ENCODE measurements at places on chromosomes 11 and 22.

- no peak for DNase-seq
Observed at GRCh38 chr11:121886996-121887395, 229.0 kb downstream of the BLID start.

DNA sequence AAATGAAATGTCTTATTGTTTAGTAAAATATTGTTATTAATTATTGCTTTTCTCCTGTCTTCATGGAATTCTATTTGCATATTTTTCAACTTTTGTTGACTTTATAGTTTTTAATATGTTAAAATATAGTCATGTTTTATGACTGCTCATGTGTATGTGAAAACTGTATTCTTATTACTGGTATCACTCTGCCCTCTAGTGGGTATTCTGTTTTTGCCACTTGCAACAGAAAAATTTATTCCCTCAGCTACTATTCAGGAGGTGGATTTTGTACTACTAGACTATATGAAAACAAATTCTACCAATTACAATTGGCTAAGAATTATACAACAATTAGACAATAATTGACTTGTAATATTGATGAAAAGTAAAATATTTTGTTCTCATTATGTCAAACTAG lies 45.0 kb downstream of the OR4C6 start:
- DNase-seq, result no peak

GRCh38 chr22:16824716-16825687 lies at the start of gene XKR3:
Gene XKR3, minus strand, starts transcription at chr22:16825411. Its CDS starts 17,338 bp downstream, at chr22:16808073.
- no peak for DNase-seq

- DNase-seq, result no peak
Observed at GRCh38 chr11:81673001-81673400, 1060.7 kb downstream of the FAM181B start.

DNA sequence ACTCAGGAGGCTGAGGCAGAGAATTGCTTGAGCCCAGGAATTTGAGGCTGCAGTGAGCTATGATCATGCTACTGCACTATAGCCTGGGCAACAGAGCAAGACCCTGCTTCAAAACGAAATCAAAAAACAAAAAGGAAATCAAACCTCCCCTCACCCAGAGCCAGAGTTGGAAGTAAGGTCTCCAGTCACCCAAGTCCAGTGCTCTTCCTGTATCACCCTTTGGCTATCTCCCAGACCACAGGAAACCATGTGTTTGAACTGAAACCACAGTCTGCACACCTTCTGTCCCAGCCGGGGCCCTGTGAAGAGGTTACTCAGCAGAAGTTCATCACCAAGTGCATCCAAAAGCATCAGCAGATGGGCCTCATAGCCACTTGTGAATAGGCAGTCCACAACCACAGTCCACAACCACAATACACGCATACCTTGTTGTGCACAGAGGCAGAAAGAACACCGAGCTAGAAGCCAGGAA lies 4.6 kb downstream of the MYH9 start:
- DNase-seq, result no peak

DNA sequence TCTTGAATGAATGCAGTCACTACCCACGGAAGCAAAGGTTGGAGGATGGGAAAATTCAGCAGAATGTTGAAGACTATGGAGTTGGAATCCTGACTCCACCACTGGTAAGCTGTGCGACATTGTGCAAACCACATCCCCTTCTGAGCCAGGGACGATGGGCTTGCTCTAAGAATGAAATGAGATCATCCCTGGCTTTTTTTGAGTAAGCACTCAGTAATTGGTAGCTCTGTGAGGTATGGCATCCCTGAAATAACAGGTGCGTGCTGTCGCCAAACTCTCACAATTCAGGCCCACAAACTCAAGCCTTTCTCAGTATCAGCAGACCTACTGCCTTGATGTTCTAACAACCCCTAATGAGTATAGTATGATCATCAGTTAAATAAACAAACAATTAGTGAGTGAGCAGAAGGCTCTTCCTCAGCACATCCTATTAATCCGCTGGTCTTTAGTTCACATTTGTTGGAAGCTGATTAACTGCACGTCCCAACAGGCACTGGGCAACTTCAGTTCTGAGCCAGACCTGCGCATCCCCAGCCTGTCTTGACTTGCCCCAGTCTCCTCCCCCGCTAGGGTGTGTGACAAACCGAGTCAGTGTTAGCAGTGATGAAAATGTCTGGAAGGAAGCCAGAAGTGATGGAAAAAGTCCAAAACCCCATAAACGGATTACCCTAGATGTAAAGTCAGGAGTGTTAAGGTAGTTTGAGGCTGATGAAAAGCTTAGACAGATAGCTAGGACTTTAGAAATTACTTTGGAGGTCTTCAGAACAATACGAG lies 235.5 kb downstream of the GRIK4 start:
- DNase-seq, result no peak

DNA sequence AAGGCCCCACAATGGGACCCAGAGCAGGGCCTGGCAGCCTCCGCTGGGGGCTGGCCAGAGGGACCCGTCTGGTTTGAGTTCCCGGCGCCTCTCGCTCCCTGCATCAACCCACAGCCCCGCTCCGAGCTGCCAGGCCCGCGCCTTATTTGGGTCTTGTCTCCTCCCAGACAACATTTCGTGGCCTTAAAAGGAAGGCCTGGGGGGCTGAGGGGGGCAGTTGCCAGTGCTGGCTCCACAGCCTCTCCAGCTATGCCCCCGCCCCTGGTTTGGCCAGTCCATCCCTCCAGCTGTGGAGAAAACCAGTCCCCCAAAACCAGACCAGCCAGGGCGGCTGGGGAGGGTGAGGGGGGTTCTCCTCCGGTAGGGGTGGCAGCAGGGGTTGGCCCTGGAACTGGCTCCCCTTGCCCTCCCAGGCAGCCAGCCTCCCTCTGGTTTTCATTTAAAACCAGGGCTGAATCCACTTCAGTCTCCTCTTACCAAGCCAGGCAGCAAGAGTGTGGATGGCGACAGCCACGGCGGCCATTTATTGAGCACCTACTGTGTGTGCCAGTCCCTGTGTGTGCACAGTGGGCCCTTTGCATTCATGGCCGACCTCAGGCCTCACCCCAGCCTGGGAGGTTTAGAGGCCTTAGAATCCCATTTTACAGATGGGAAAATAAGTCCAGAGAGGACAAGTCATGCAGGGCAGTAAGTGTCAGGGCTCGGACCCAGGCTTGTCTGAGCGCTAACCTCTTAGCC lies 18.6 kb downstream of the EMID1 start:
- DNase-seq, result no peak

DNA sequence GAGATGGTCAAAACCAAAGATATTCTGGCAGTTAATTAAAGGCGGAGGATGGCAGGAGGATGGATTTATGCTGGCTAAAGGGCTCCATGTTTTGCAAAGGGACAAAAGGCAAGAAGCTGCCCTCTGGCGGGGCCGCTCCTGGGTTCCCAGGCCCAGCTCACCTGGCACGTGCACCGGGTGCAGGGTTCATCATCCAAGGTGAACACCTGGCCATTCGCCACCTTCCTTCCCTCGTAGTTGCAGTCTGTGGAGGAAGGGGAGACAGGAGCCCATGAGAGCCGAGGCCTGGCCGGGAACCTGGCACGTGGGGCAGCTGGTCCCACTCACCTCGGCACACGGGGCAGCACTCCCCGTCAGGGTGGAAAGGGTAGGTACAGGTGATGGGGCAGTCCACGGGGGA lies 23.8 kb downstream of the PGA5 start:
- DNase-seq, result no peak

DNA sequence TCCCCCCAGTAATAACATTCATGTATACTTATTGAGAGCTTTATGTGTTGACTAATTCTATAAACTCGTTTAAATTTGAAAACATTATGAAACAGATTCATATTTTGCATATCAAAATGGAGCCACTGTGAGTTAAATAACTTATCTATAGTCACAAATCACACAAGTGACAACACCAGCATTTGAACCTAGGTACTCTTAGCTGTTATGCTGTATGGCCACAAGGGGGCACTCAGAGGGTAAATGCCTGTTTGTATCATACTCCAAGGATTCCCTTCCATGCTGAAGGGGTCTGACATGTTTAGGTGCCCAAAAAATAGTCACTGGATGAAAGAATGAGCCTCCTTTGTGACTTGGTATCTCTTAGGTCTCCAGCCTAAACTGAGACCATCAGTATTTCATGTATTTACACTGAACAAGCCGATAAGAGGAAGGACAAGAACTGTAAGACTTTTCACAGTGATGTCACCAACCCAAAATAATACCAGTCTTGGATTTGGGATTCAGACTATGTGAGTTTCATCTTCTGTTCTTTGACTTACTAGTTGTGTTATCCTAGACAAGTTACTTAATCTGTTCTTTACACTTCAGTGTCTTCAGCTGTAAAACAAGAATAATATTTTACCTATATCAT lies 12.2 kb upstream of the OR52D1 start:
- DNase-seq, result peak; percentile 6

DNA sequence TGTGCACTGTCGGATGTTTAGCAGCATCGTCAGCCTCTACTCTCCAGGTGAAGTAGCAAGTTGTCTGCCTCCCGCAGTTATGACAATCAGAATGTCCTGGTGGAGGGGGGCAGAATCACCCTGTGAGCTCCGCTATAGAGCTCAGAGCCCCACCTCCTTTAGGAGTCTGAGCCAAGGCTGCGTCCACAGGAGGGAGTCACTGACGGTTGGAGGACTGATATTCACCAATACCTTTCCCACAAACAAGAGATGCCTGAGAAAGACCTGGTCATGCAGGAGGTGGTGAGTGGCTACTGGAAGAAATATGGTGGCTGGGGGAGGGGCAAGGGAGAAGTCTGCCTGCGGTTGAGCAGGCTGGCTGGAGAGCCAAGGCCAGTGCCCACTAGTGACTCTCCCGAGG lies 41.7 kb upstream of the ADA2 start:
- DNase-seq, result no peak

DNA sequence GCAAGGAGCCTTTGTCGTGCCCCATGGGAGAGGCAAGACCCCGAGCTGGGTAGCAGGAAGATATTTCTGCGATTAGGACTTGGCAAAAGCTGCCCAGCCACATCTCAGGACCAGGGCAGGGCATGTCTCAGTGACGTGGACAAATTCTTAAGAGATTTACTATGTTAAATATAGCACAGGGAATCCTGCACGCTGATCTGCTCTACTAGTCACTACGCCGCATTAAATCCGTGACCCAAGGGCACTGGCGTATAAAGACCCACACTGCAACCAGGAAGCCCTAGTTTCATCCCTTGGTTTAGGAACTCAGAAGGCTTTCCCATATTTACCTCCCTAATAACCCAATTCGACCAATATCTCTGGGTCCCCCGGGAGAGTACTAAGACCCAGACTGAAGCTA lies 35.1 kb downstream of the AP1B1 start:
- no peak for DNase-seq

GRCh38 chr11:31141789-31142188 lies 227.8 kb downstream of the DCDC1 start:
- no peak for DNase-seq

DNA sequence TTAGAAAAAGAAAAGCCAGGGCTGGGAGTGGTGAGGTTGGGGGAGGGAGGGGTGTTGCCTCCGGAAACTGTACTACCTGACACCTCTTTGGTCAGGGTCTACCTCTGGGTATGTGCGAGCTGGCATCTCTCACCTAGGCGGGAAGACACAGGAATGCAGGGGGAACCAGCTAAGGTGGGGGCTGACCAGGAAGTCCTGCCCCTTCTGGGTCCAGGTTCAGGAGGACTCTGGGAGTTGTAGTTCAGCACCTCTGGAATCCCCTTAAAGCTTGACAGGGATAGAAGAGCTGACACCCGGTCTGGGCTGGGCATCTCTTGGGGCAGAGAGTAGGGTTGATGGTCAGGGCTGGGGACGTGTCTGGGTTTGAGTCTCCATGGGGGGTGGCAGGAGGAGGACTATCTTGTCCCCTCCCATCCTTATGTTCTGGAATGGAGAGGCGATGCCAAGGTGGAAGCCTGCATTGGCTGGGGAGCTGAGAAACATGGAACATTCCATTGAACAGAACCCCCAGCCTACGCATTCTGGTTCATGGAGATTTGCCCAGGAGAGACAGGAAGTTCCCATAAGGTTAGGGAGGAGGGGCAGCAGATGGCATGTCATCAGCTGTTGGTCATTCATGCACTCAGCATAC lies 2.1 kb upstream of the KIAA1671 start:
- no peak for DNase-seq

DNA sequence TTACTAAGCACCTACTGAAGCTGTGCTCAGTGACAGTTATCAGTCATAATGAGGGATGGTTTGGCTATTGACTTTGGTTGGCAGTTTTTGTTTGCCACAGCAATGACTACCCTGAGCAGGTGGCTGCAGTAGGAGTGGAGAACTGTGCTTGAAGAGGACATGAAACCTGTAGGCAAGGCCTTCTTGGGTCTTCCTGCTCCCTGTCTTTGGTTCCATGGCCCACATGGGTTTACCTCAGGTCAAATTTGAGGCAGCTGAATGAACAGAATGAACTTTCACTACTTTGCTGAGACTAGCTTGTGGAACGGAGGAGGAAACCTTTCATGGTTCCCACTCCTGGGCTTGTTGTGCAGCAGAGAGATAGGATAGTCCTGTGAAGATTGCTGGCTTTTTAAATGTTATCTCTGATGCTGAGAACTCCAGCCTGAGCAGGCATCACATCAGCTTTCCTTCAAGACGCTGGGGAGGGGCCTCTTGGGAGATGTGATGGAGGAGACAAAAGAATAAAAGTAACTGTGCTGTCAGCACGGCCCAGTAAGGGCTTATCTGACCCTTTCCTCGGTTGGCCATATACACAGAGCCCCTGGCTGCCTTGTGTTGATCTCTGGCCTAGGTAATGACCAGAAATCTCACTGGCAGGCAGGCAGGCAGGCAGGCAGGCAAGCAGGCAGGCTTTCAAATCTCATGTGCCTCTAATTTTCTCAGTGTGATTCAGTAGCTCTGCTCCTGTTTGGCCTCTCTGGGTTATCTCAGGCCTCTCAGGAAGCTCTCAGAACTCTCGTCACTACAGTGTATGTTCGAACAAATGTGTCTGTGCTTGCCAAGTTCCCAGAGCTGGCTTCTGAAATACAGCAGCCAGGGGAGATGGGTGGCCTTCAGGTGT lies 12.0 kb downstream of the STIM1 start:
- DNase-seq, result no peak

- peak; percentile 9 for DNase-seq
Observed at GRCh38 chr11:17013548-17014320, 480 bp downstream of the PLEKHA7 start.

- no peak for DNase-seq
Observed at GRCh38 chr22:37258753-37259401, 14.8 kb upstream of the RAC2 start.

- DNase-seq, result no peak
Observed at GRCh38 chr22:21970037-21970799, 12.4 kb downstream of the TOP3B start.

DNA sequence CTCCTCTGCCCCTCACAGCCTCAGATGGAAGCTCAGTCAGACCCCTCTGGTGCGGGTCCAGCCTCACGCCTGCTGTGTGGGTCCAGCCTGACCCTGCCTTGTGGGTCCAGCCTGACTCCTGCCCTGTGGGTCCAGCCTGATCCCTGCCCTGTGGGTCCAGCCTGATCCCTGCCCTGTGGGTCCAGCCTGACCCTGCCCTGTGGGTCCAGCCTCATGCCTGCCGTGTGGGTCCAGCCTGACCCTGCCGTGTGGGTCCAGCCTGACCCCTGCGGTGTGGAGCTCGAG lies 445.3 kb downstream of the BRD1 start:
- no peak for DNase-seq

- DNase-seq, result peak; percentile 69
Observed at GRCh38 chr11:61733120-61733978, 19.1 kb upstream of the MYRF start.

Data from activated T-helper 9 cell treated with anti-CD3 and anti-CD28 coated beads, Interleukin-2, amount 50 U/mL, for 16 hours (primary cell).